Stimulated activated CD4-positive, alpha-beta T cell treated with anti-CD3 and anti-CD28 coated beads, Interleukin-1b, Interleukin-23, amount 100 ng/mL, for 1 hour (primary cell): ENCODE measurements at places on chromosomes 11 and 22.
A peak's percentile ranks its signal among the peaks of the same experiment; 100 is the strongest.

GRCh38 chr22:48838846-48839730, 988.6 kb downstream of the BRD1 start:
- no peak for DNase-seq

GRCh38 chr11:1371377-1371776, 18.4 kb upstream of the BRSK2 start:
- DNase-seq: no peak

GRCh38 chr11:66289548-66290329, 796 bp upstream of the YIF1A start:
- DNase-seq: peak; percentile 62

DNA sequence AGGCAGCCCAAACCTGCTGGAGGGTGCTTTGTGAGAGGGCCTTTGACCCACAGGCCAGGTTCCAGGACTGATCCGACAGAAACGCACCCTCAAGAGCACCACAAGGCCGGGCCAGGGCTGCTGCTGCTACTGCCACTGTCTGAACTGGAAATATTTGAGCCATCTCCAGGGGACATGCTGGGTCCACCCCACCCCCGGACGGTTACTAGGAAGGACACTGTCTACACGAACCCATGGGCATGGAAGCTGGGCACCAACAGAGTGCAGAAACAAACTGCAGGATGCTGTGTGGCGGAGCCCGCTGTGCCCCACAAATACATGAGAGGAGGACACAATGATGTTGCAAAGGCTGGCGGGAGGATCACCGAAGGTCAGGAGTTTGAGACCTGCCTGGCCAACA, 283.7 kb downstream of the CTTN start:
- no peak for DNase-seq

GRCh38 chr11:73662445-73663157, 16.2 kb downstream of the PLEKHB1 start:
- no peak for DNase-seq

DNA sequence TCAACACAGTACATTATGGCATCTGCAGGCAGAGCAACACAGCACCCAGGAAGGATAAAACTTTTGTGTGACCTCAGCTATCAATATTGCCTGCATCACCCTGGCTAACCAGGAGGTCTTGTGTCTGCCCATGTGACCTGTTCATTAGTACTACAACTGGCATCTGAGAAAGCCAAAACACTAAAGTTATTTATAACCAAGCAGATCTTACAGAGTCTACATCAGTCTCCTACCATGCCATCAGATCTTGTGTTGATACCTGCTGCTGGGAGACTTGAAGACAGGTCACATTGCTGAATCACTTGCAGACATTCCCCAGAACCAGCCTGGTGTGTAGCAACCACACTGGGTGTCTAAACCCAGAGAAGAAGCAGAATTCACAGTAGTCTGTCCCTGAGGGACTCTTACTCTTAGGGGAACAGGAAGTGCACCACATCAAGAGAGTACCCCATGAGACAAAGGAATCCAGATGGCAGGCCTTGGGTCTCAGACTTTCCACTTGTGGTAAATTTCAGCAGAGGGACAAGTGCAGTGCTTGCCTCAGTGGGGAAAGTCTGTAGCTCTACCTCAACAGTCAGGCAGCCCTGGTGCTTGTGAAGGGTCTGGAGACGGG, 7.0 kb downstream of the OR9G1 start:
- no peak for DNase-seq

DNA sequence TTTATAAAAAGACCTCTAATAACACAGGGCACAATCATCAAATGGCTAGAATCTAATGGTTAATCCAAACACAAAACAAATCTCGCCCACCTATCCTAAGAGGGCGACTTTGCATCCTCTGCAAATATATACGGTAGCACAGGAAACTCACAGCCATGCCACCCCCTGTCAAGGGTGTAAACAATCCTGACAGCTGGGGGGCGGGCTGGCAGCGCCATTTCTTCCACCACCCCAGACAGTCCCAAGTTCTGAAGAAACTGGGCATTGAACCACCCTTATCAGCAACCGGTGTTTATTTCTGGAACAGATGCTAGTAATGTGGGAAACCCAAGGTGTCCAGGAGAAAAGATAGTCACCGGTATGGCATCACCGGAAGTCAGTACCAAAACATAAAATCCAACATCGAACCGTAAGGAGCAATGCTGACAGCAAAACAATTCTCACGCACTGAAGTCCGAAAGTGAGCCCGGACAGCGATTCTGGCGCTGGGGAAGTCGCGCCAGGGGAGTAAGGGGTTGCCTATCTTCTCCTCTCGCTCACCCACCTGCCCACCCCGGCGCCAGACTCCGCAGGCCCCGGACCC, 825 bp downstream of the FBXO3 start:
- DNase-seq: no peak

GRCh38 chr22:20027966-20028854, 7.3 kb downstream of the TANGO2 start:
- no peak for DNase-seq

DNA sequence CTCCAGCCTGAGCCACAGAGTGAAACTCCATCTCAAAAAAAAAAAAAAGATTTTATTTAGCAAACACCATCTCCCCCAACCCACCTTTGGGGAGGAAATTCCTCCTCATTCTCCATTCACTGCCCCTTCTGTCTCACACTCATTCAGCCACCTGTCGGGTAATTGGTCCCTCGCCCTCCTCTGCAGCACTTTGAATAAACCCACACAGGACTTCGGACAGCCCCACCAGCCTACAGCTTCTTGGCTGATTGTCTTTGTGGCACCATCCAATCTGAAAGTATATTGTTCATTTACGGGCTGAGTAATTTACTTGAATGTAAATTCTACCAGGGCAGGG, 7.5 kb upstream of the GGA1 start:
- no peak for DNase-seq

- DNase-seq: no peak
Observed at GRCh38 chr11:77589181-77589520, 602 bp upstream of the AQP11 start.

GRCh38 chr22:25404928-25405816, 159.3 kb upstream of the GRK3 start:
- peak; percentile 53 for DNase-seq

DNA sequence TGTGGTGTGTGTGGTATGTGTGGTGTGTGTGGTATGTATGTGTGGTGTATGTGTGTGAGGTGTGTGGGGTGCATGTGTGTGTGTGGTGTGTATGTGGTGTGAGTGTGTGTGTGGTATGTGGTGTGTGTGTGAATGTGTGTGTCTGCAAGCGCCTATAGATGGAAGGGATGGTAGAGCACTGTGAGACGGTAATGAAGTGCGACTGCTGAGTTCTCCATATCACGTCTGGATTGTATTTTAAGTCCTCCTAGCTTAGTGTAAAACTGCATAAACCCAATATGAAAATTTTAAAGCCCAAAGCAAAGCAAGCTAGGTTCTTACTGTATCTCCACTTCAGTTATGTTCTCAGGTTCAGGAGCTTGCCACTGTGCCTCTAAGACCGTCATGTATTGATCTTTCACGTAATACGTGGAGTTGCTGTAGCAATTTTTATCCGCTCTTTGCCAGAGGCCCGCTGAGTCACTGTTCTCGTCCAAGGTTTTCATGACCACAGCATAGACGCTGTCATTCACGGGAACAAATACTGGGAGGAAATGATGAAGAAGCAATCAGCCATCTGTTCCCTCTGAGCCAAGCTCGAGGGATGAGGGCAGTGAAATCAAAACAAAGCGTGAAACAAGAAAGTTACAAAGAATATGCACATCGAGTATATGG, 5.5 kb downstream of the PLET1 start:
- DNase-seq: no peak

DNA sequence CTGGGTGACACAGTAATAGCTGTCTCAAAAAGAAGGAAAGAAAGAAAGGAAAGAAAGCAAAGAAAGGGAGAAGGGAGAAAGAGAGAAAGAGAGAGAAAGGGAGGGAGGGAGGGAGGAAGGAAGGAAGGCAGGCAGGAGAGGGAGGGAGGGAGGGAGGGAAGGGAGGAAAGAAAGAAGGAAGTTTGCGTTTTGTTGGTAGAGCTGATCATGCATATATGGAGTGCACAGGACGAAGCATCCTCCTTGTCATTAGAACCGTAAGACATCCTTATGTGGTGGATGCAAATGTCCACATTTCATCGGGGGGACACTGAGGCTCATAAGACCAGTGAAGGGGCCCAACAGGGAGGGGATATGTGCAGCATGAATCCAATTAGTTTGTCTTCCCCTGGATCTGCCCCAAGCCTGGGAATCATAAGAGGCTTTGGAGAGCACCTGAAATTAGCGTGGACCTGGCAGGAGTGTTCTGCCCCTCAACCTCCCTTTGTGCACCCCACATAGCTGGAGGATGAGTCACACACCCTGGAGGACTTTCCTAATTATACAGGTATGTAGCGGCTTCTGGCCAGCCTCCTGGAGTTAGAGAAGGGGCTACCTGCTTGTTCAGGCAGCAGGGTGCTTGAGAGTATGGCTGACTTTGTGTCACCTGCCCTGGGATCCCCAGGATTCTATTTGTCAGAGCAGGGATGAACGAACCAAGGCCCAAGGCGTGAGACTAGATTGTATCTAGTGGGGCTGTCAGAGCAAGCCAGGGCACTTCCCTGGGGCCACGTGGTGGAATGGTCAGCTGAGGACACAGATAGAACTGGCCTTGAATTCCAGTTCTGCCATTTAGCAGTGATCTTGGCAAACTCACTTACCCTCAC, 119.7 kb upstream of the CD82 start:
- DNase-seq: no peak

- DNase-seq: no peak
Observed at GRCh38 chr11:82791779-82792178, 58.1 kb upstream of the FAM181B start.

- DNase-seq: no peak
Observed at GRCh38 chr11:12771875-12772274, 97.7 kb downstream of the TEAD1 start.

DNA sequence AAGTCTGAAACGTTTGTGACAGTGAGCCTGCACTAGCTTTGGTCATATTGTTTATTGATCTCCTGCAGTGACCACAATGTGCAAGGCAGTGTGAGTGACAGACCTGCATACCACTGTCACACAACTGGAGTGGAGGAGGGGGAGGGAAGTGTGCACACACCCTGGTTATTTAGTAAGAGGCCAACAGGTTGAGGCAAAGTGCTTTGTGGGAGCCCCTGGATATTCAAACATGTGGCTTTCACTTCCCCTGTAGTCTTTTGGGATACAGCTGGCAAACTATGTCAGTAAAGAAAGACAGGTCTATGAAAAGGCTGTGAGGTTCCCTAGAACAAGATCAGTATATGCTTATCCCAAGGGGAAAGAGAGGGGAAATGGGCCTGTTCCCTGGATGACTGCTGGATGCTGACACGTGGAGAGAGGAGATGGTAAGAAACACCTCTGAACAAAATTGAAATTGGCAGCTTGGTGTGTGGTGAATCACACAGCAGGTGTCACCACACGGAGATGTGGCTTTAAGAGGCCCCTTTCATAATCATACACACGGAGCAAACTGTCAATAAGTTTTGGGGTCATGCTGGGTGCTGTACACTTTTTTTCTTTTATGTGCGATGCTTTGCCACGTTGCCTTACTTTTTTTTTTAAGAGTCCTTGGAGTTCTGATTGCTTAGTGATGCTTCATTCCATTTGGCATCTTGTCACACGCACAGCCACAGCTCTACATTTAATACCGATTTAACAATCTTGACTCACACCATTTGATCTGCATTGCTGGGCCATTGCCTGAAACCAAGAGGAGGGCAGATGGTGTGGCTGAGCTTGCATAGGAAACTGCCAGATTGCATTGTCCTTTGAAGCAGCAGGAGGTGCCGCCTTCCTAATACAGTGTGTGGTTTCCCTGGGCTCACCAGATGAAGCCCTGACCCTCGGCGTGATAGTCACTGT, 11.3 kb downstream of the OSBP2 start:
- DNase-seq: no peak

GRCh38 chr11:126281245-126281644, 1.6 kb upstream of the TIRAP start:
- DNase-seq: no peak
